NCI-H1092 treated with DMSO at 0.1 percent for 48 hours (cell line): ENCODE measurements at places on chromosomes 2 and 18.

GRCh38 chr2:54660752-54661151, 62.7 kb upstream of the EML6 start:
- no peak for DNase-seq

- DNase-seq = no peak
Observed at GRCh38 chr18:400456-400855, 100.0 kb downstream of the COLEC12 start.

DNA sequence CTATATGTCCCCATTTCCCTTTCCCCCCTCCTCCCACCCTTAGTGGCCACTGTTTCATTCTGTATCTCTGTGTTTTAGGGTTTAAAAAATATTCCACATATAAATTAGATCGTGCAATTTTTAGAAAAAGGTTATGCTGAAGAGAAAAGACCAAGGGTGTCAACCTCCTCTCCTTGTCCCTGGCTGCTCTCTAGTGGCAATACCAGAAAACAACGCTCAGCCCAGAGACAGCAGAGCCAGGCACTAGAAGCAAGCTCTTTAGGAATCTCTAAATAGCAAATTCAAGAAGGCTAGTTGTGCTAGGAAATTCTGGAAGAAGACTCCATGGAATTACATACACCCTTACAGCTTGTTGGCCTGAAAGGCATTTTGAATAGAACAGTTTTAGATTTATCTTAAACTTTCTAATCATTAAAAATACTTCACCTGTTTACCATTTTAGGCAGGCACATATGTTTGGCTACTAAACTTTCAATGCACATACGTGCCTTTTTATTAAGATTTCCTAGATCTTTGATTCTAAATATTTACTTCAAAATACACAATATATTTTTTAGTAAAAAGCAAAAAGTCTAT, 35.1 kb upstream of the RASGRP3 start:
- DNase-seq = peak; percentile 20

DNA sequence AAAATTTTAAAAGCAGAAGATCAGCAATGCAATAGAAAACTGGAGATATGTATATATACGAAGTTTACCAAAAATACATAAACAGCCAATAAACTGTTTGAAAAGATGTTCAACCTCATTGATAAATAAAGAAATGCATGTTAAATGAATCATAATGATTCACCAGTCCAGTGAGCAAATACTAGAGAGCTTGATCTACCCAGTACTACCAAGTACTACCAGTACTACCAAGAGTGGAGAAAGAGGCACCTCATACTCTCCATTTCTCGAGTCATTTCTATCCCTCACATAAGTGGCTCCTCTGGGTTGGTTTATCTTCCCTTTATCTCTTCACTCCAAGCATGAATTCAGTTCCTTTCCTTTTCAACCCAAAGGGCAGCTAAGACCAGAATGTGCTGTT, 138.9 kb downstream of the MREG start:
- no peak for DNase-seq

DNA sequence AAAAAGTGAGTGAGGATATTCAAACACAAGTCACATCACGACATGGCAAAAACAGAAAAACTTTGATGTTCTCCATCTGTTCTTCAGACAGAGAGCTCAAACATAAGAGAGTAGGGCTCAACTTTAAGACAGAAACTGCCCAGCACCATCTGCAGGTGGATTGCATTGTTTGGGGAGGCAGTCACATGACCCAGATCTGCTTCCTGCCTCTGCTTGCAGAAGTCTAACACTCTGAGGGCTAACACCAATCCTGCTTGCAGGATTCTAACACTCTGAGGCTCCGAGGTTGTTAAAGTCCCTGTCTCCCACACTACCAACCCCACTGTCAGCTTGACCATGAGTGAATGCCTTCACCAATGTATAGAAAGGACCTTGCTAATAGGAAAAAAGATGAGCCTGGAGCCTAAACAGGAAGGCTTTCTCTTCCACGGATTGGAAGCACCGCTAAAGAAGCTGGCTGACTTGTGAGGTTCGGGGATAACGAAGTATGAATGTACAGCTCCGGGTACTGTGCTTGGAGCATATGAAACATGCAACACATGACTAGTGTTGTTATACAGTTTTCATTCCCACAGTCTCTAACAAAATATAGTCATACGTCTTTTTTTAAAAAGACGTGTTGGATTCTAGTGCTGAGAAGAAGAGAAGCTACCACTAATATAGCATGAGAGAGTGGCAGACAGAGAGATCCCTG, 176.6 kb upstream of the CREB1 start:
- DNase-seq = peak; percentile 4

GRCh38 chr2:47269316-47270232, 114.5 kb upstream of the STPG4 start:
- DNase-seq = no peak

GRCh38 chr2:238504181-238504931, 77.6 kb downstream of the ASB1 start:
- DNase-seq = peak; percentile 87

GRCh38 chr18:53944721-53945120, 279.7 kb downstream of the MBD2 start:
- no peak for DNase-seq

DNA sequence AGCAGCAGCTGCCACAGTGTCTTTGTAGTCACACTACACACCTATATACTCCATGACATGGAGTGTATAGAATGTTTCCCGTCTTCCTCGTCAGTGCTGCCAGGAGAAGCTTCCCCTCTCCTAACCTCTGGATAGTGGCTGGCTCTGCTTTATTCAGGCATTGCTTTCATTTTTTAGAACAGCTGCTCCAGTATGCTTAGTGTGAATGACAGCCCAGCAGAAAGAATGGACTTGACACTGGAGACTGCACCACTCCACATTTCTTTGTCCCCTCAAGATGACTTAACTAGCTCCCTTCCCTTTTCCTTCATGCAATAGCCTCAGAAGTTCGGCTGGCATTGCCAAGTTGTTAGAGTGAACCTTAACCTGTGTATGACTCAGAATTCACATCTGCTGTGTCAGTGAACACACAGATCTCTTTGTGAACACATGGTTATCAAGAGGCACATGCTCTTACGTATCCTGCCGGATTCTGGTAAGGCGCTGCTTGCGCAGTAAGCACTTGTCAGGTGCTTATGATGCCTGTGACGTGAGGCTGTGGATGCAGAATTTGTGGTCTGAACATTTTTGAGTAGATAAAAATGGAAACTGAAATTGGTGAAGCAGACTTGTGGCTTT, 73.9 kb downstream of the NEDD4L start:
- DNase-seq = no peak

DNA sequence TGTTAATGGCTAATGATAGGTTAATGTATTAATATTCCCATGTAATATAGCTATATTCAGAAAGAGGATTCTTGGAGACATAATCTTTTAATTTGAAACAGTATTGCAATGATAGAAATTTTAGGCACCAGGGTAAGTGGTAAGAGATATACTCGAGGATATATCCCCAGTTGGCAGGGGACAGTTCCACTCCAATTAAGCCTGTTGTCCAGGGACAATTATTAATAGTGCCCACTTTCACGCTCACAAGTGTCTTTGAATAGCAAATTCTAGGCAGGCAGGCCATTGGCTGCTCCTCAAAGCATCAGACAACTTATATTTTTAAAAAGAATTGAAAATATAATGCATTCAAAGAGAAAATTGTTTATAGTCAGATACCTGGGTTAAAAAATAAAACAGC, 190.7 kb downstream of the PDE11A start:
- DNase-seq = no peak

DNA sequence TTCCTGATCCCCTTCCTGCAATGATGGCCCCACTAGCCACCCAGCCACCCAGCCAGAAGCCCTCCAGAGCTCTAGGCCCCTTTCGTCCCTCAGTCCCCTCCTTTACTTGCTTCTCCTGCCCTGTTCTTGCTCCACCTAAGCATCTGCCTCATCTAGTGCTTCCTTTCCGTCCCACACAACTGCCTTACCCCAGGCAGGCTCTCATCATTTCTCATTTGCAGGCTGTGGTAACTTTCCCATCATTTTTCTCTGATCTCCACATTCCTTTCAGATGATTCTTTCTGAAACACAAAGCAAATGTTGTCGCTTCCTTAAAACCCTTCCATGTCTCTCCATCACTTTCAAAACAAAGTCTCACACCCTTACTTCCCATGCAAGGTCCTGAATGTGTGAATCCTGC, 459.8 kb downstream of the METTL4 start:
- DNase-seq = no peak

DNA sequence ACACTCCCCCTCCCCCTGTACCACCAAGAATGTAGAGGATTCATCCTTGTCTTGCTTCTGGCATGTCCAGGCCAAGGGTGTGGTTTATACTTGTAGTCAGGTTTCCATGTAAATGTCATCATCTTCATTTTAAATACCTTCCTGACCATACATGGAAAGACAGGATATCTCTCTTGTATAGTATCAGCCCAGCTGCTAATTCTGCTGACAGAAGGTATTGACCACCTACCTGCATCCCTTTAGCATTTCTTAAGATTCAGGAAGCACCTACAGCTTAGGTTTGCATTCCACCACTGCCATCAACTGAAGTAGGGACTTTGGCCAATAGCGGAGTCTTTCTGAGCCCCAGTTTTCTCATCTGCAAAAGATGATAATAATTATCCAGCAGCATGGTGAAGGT, 22.9 kb upstream of the FSHR start:
- no peak for DNase-seq

GRCh38 chr18:68288408-68288807, 426.5 kb downstream of the TMX3 start:
- DNase-seq = no peak

DNA sequence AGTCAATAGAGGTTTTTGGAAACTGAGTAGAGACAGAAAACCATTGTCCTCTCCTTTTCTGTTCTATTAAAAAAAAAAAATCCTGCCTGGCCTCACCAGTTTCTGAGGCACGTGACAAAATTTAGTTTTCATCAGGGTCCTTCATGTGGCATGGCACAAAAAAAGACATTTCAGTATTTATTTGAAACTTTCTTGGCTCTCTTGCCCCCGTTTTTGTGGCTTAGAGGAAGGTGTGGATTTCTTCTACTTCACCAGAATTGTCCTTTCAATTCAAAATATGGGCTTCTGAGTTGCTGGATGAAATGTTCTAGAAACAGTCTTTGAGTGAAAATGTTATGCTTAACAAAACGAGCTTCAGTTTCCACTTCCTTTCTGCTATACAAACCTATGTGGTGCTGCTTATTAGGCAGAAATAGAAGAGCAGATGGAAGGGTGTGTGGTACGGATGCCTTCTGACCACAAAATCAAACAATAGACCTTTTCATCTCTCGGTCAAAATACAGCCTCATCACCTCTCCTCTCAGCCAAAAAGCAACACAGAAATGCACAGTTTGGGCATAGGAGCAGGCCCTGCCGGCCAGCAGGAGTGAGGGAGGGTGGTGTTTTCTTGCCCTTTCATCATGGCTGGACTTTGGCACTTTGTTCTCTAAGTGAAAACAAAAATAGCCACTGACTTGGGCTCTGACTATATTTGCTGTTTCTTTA, 89.2 kb downstream of the SH3RF3 start:
- peak; percentile 5 for DNase-seq

- DNase-seq = no peak
Observed at GRCh38 chr2:30733876-30734520, 73.2 kb downstream of the CAPN13 start.

DNA sequence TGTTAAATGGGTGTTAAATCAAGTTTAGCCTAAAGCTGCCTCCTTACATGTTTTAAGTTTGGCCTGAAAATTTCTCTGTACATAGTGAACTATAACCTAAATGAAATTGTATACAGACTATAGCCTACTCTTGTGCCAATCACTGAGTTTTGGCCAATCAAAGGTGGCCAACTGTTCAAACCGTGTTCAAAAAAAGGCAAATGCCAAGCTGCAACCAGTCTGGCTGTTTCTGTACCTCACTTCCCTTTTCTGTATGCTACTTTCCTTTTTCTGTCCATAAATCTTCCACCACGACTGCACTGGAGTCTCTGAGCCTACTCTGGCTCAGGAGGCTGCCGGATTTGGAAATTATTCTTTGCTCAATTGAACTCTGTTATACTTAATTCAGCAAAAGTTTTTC, 121.0 kb downstream of the SPOPL start:
- DNase-seq = no peak

- peak; percentile 63 for DNase-seq
Observed at GRCh38 chr2:222690564-222691200, 19.2 kb downstream of the MOGAT1 start.

GRCh38 chr2:168231609-168232241, 15.7 kb downstream of the STK39 start:
- DNase-seq = peak; percentile 26

GRCh38 chr2:231605607-231606091, 13.0 kb downstream of the TEX44 start:
- no peak for DNase-seq

GRCh38 chr2:216279459-216279858, 92.8 kb downstream of the MARCHF4 start:
- no peak for DNase-seq

DNA sequence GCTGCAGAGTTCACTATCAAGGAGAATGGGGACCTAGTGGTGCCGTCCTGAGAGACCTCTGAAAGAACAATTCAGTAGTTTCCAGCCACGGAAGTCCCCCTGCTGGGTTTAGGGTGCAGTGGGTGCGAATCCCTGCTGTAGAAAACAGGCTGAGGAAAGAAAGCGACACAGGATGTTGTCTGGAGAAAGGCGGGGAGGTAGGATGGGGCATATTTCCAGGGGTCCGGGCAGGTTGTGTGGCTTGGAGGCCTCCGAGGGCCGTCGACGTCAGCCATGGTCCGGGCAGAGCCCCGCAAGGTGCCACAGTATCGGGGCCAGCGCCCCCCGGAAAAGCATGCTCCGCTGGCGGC, 807 bp upstream of the CREB1 start:
- no peak for DNase-seq

DNA sequence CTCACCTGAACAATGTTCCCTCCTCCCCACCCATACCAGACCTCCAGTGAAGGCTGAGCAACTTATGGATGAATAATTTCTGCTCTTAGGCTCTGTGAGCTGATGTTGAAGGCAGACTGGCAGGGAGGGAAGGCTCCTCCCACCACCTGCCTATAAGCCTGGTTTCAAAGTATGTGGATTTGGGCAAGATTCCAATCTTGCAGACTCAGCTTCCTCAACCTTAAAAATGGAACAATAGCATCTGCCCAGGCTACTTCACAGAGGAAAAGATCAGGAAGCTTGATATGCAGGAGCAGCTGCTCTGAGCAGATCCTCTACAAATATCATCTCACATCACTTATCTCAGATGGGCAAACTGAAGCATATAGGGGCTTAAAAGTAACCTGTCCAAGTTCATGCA, 112.2 kb downstream of the ZFP36L2 start:
- no peak for DNase-seq

GRCh38 chr2:25982273-25982967, at the start of gene KIF3C:
TSS of gene KIF3C (minus strand) at chr2:25982497. CDS start at chr2:25981917, 580 bp downstream.
- DNase-seq = peak; percentile 64

GRCh38 chr2:43448011-43448821, 147.6 kb downstream of the THADA start:
- DNase-seq = no peak

DNA sequence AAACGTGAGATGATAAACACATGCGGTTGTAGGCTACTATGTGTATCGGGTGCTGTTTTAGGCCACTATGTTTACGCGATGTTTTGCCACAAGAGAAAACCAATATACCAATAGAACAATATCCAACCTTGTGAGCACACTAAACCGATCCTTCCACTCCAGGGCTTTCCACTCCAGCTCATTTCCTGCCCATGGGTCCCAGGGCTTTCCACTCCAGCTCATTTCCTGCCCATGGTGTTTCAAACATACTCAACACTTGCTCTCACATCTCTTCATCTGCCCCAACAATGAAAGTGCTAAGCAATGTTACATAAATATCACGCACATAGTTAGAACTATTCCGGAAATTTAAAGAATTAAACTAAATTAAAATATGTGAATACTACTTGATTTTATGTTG, 80.0 kb downstream of the EPB41L3 start:
- DNase-seq = no peak
